T-helper 9 cell (primary cell): ENCODE measurements at places on chromosomes 11 and 22.
A peak's percentile ranks its signal among the peaks of the same experiment; 100 is the strongest.

DNA sequence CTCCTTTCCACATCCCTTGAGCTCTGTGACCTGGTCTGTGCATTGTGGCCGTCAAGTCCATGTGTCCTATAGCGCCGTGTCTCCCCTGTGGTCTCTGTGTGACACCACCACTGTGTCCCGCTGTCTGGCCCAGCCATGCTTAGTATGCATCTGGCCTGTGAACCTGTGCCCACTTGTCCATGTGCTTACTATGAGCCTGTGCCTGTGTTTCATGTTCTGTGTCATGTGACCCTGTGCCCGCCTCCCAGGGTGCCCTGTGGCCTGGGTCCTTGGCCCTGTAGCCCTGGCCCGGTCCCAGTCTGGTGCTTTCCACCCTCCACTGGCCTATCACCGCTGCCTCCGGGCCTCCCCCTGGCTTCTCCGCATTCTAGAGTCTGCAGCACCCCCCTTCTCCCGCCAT, 80.6 kb downstream of the CCDC83 start:
- DNase-seq: no peak

GRCh38 chr11:122181372-122181771, 65.4 kb upstream of the BLID start:
- DNase-seq: no peak

DNA sequence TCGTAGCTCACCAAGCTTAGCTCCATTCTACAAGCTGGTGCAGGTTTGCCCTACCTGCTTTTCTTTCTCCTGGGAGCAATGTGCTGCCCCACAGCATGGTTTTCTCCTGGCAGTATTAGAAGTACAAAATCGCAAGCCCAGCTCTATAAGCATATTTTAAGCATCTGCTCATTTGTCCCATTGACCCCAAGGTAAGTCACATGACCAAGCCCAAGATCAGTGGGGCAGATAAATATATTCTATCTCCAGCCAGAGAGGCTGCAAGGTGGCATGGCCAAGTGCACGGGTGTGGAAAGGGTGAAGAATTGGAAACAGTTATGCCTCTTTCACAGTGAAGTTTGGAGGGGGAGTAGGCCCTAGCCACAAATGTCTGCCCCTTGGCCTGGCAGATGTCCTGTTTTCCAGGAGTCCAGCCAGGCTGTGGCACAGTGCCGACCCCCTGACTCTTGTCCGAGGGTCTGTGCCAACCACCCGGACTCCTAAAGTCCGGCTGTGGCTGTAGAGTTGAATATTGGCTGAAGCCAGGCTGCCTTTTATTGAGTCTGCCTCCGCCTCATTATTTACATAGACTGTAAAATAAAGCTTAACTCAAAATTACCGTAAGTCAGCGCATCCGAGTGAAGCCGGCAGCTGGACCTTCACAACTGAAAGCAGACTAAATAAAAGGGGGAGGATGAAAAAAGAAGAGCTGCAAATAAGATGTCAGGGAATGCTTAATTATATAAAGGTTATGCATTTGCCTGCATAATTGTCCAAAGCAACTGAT, 165.7 kb downstream of the COMMD9 start:
- DNase-seq: no peak

- DNase-seq: no peak
Observed at GRCh38 chr22:39527481-39527961, 5.0 kb downstream of the RPS19BP1 start.

- DNase-seq: no peak
Observed at GRCh38 chr11:86101941-86102407, 33.1 kb upstream of the PICALM start.

GRCh38 chr11:21316591-21316990, 647.2 kb downstream of the NELL1 start:
- no peak for DNase-seq

DNA sequence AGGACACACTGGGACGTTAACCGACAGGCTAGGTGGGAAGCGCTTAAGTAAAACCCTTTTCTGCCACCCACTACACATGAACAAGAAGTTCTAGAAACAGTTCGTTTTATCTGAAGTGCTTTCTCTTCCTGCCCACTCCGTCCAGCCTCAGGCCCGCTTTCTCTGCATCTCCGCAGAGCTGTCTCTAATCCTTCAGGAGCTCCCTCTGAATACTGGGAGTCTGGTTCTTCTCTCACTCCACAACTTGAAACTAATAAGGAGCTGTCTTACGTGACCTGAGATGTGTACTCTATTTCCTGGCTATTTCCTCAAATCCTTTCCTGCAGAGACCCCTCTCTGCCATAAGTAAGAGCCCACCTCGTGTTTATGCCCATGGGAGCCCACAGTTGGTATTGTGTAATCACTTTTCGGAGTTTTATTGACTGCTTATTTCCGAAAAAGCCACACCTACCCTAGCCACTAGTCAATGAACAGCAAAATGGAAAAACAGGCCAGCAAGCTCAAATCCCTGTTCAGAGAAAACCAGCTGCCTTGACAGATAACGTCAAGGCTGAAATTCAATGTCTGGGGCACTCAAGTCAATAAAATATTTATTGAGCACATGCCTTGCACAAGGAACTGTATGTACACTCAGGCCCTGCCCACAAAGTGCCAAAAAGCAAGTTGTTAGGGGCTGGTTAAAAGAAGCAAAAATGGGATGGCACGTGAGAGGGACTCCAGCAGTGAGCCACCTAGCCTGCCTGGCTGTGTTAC, 4.9 kb downstream of the PC start:
- DNase-seq: no peak

- DNase-seq: no peak
Observed at GRCh38 chr22:40484906-40485669, 114.7 kb downstream of the SGSM3 start.

- no peak for DNase-seq
Observed at GRCh38 chr22:43446037-43446803, 34.4 kb downstream of the MPPED1 start.

GRCh38 chr11:134976551-134976950, 564.5 kb upstream of the B3GAT1 start:
- DNase-seq: no peak

- DNase-seq: no peak
Observed at GRCh38 chr11:78248191-78248590, 59.5 kb downstream of the USP35 start.

DNA sequence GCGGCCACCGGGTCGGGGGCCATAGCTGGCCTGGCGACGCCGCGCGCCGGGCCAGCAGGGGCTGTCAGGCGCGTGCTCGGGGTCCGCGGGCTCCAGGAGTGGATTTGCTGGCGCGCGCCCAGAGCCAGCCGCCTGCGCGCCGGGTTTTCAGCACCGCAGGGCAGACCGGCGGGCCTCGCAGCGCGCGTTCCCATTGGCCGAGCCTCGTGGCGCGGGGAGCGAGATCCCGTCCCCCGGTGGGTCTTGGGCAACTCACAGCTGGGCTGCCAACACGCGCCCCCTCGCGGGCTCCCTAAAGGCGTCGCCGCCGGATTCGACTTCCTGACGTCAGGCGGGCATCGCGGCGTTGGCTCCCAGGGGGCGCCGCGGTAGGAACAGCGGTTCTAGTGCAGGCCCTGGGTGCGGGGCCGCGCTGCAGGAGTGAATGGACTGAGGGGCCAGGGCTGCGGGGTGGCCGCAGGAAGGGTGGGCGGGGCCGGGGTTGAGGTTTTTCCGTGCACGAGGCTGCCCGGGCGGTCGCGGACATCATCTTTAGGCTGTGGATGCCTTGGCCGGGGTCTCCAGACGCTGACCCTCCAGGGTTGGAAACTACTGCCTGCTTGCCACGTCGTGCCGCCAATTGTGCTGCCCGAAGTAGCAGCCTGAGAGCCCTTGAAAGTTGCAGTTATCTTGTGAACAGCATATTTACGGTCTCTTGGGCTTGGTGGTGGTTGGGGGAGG, at the start of gene FADS1:
FADS1 (minus strand) TSS at position 268 of the 720 bp plus-strand sequence; CDS start at position 194, 74 bp downstream.
- DNase-seq: peak; percentile 75

- no peak for DNase-seq
Observed at GRCh38 chr22:24930678-24931077, 15.8 kb downstream of the LHFPL7 start.

- DNase-seq: no peak
Observed at GRCh38 chr11:101428918-101429317, 154.9 kb downstream of the TRPC6 start.

DNA sequence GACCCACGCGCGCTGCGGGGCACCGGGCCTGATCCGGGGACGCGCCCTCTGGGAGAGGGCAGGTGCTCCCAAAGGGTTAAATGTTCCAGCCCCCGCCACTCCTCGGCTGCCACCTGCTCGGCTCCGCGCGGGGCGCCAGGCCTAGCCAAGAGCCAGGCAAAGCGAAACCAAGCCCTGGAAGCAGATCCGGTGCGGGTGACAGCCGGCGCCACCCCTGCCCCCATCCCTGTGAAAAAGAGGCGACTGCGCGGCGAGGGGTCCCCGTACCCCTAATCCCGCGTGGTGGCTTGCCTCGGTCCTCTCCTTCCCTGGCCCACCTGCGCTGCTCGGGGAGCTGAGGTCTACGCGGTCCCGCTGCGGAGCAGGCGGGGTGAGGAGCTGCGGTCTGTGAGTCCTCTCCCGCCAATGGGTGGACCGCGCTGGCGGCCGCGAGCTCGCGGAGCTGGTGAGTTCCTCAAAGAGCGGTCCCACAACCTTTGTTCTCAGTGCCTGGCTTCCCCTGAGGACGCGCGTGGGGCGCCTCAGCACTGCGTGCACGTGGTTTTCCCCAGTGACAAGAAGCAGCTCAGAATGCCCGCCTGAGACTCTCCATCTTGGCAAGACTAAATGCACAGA, at the start of gene ME3:
ME3 (minus strand) TSS at position 610 of the 615 bp plus-strand sequence.
- DNase-seq: peak; percentile 10

- DNase-seq: no peak
Observed at GRCh38 chr11:134475951-134476350, 63.9 kb upstream of the B3GAT1 start.

DNA sequence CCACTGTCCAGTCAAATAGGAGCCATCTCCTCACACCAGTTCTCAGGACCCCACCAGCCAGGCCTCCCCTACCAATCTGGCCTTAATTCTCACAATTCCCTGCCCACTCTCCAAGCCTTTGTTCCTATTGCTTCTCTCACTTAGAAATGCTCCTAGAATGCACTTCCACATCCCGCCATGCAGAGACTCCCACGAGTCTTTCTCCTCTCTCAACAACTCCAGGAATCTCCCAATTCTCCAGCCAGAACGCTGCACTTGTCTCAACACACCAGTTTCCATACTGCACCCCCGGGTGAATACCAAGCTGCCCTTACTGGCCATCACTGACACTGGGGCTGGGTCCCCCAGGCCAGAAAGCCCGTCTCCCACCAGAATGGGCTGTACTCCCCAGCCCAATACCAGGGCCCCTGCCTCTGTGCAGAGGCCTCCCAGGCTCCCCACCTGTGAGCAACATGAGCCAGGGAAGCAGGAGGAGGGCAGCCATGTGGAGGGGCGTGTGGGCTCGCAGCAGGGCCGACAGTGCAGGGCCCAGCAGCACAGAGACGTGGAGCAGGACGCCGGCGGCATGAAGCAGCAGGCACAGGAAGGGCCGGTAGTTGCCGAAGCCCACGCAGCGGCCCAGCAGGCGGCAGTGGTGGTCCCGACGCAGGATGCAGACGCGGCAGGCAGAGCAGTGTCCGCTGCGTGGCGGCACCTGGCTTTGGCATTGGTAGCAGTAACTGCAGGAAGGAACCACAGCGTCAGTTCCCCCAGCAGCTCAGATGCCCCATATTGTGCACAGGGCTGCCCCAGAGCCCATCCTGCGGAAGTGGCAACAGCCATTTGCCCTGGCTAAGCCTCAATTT, 2.4 kb downstream of the ZDHHC24 start:
- peak; percentile 45 for DNase-seq
